ENCODE measurements at places on chromosomes 1 and 21.

GRCh38 chr1:162206749-162207635 lies 137.5 kb downstream of the NOS1AP start:
- DNase-seq: no peak

GRCh38 chr1:26168410-26169197 lies at the start of gene C1orf232:
C1orf232 (minus strand) TSS chr1:26168963; CDS start chr1:26168499, 464 bp downstream.
- DNase-seq: no peak

DNA sequence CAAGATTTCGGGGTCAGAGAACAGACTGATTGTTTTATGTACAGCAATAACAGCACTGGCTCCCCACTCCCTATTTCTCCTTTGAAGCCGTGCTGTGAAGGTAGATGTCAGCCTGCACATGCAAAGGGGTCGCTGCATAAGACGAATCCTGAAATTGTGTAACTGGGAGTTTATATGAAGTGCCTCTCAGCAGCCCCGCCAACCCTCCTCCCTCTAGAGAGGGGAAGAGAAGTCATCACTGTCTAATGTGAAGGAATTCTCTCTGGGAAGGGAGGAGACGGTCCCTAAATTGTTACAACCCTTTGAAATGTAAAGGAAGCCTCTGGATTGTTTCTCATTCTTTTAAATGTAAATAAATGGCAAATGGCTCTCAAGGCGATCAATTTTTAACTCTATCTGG lies 545.3 kb downstream of the PLA2G4A start:
- no peak for DNase-seq

- no peak for DNase-seq
Measured at GRCh38 chr21:37026499-37026898, 20.0 kb downstream of the RIPPLY3 start.

GRCh38 chr1:229768232-229768631 lies 142.2 kb downstream of the URB2 start:
- DNase-seq: no peak

DNA sequence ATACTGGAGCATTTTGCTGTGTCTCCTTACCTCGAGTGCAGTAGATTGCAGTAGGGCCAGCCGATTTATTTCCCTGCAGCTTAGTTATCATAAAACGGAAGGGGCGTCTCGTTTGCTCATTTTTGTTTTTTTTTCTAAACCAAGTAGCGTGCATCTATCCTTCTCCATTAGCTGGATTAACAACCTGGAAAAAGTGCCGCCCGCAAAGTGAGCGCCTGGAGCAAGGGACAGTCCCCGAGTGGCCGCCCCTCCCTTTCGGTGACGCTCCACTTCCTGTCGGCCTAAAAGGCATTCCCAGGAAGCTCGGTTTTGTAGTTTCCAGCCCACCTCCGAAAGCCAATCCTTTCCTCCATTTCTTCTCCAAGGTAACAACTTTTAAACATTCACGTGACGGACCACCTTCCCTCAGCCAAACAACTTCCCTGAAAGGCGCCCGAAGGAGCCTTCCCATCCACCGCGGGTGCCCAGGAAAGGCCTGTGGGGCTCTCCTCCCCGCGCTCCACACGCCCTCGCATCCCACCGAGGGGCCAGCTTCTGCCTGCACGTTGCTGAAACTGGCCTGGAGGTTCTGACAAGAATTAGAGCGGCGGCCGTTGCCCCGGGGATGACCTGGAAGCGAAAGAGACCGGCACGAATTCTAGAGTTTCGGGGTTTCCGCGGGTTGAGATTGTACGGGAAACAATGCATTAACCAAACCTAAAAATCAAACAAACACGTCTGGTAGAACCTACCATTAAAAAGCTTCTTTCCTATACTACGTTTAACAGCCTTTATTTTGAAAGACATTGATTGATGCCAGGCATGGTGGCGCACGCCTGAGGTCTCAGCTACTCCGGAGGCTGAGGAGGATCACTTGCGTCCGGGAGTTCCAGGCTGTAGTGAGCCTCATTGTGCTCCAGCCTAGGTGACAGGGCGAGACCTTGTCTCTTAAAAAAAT lies at the start of gene EXTL2:
Gene EXTL2, minus strand, starts transcription at position 240 of the 937 bp plus-strand sequence. CDS start 6,085 bp downstream, outside the sequence.
- peak; percentile 86 for DNase-seq

DNA sequence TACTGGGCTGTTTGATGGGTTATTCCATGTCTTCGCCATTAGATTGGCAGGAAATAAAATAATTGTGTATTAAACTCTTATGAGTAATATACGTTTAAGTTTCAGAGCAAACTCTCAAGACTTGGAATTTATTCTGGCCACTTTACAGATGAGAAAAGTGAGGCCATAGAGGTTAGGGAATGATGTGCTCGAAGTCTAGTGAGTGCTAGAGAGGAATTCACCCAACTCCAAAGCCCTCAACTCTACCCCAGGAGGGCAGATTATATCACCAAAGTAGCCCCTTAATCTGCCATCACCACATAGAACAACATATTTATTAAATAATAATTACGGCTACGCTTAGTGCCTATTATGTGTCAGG lies 440 bp upstream of the MUL1 start:
- no peak for DNase-seq

- no peak for DNase-seq
Measured at GRCh38 chr1:169538998-169539871, 47.0 kb downstream of the F5 start.

DNA sequence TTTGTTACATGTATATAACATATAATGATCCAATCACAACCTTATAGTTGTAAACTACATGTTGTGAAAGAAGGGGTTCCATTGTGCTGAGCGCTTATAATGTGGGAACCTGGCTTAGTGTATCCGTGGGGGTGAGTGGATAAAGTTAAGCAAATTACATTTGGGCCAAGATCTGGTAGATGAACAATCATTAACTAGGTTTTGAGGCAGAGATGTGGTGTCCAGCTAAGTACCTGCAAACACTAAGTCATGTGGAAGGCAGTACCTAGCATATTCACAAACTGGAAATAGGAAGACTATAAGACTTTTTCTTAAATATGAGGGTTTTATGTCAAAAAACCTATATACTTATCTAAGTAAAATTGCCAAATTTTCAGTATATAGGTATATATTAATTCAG lies 167.2 kb upstream of the PDE4B start:
- DNase-seq: no peak

- DNase-seq: no peak
Measured at GRCh38 chr1:229112832-229113548, 157.9 kb upstream of the RAB4A start.

- DNase-seq: no peak
Measured at GRCh38 chr1:176847052-176847451, 317.5 kb downstream of the ASTN1 start.

GRCh38 chr1:15089258-15089992 lies 64.1 kb upstream of the TMEM51 start:
- DNase-seq: no peak

DNA sequence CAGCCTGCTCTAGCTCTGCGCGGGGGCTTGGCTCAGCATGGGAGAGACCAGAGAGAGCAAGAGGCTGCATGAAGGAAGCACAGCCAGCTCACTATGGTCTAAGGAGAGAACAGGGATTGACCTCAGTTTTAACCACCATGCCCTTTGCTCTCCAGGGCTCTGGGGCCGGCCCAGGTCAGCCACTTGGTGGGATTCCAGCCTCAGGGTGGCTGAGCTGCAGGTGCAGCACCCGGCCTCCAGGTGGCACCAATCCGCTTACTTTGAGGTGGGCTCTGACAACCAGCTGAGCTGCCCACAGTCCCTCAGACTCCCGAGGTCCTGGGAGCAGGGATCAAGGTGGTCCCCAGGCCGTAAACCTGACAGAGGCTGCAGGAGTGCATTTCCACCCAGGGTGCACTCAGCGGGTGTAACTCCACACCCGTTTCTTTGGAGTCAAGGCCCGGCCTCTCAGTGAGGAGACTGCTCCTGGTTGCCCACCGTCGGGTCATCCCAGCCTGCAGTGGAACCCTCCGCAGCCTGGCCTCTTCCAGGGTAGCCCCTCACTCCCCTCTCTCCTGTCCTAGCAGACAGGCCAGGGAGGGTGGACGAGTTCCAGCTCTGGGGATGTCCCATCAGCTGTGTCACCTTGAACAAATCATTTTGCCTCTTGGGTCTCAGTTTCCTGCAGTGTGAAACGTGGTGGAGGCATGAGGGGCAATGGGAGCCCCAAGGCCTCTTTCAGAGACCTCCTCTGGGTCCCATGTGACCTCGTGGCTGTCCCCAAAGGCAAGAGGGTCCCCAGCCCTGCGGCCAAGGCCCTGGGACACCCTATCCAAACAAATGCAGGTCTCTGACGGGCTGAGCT lies 607 bp upstream of the LGR6 start:
- DNase-seq: no peak

DNA sequence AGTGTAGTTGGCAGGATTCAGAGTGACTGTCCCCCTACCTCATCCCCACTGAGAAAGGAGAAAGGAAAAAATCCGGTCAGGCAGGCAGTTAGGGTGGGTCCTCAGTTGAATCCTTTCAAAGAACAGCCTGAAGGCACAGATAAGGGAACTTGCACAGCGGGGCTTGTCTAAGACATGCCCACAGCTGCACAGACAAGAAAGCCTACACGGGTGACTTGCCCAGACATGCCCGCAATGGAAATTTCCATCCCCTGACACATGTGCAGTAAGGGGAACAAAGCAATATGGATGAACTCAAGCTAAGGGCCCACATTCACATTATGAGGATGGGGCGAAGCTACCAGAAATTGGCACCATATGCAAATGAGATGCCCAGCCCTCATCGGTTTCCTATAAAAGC lies 82.5 kb downstream of the DESI2 start:
- no peak for DNase-seq

- no peak for DNase-seq
Measured at GRCh38 chr1:1227386-1227785, 4.4 kb downstream of the SDF4 start.

GRCh38 chr1:22262583-22262982 lies 119.7 kb upstream of the WNT4 start:
- DNase-seq: peak; percentile 36

DNA sequence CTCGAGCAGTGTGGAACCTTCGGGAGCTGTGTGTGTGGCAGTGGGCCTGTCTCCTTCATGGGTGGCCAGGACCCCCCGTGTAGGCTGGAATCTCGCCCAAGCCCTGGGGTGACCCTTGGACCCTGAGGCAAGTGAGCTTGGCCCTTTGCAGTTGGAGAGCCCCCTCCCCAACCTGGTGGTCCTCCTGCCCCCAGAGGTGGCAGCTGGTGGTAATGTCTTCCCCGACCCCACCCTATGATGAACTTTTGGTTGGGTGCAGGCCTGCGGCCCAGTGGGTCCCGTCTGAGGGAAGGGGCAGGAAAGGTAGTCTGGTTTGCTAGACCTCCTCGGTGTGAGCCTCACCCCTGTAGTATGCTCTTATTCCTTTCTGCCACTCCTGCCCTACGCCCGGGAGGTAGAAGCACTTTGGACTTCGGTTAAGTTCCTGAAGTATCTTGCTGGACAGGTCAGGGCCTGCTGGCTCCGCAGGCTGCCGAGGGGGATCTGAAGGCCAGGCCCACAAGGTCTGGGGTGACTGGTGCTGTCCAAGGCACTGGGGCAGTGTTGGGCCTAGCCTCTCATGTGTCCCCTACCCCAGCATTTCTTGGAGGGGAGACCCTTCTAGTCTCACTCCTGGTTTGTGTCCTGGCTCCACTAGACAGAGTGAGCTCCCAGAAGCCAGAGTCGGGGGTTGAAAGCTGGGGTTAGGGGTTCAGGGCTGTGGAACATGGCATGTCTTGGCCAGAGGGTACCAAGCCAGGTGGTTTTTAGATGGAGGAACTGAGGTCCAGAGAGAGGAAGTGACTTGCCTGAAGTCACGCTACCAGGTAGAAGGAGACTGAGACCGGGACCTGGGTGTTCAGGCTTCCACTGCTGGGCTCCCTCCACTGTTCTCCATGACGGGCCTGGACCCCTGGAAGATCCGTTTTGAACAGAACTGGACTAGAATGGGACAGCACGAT lies 1.8 kb downstream of the ZNF362 start:
- no peak for DNase-seq

DNA sequence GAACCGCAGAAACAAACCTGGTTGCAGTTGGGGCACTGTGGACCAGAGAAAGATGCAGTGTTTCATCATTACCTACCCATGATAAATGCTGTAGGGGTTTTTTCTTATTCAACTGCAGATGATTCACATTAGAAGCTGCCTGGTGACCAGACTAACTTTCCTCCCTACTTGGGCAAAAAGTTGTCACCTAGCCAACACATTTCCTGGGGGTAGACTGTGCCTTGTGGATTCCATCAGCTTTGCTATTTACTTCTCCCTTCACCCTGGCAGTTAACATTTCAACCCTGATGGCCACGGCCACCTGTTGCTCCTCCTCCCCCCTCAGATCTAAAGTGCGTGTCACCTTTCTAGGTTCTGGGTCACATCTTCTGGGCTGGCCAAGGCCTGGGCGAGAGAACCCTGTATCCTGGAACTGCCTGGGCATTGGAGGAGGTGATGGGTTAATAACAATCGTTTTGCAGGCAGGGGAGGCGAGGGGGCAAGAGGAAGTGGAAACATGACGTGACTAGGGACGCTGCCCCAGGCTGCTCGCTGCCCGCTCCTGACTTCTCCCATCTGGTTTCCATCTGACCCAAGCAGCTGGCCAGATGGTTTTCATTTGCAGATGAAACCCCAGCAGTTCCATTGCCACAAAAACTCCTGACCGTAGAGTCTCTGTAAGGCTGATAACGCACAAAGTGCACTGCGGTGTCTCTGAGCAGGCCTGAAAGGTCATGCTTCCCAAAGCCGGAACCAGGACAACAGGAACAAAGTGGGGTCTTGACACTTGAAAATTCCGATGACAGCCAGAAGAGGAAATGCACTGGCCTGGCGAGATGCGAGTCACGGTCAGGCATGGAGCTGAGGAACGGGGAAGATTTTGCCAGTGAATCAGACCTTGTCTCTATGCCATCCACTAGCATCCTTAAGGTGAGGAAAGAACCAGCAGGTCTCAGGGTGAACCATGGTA lies 36.6 kb downstream of the CAPZB start:
- no peak for DNase-seq

DNA sequence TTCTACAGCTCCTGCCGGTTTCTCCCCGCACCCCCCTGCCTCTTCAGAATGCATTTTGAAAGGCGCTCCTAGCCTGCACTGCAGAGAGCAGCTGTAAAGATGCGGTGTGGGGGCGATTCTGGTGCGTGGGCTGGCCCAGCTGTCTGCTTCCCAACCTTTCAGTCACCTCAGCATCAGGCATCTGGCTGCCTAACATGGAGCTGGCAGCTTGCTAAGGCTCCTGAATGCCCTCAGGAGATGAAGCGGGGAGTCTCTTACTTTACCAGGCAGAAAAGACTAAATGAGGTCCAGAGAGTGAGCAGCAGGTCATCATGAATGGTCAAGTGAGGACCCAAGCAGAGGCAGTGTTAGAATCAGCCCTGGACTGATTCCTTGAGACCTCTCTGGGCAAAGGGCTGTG lies 8.7 kb downstream of the IER5 start:
- DNase-seq: no peak

- no peak for DNase-seq
Measured at GRCh38 chr1:76766381-76766780, 100.9 kb upstream of the ST6GALNAC5 start.

- DNase-seq: no peak
Measured at GRCh38 chr1:217048104-217048707, 325.0 kb upstream of the ESRRG start.

DNA sequence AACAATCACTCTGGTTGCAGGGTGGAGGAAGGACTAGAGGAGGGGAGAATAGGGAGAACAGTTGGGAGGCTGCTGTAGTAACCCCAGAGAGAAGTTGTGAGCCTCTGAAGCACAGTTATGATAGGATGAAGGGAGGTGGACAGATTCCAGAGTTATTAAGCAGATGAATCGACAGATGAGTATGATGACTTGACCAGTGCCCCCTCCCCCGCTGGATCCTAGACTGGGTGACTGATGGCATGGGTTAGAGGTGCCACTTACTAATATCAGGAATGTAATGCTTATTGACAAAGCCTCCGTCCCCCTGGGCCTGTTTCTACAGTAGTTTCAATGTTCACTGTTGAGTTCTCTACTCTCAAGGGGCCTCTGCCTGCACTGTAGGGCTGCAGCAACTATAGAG lies 14.0 kb upstream of the TIPRL start:
- DNase-seq: no peak

- no peak for DNase-seq
Measured at GRCh38 chr1:89786628-89787214, 34.1 kb upstream of the LRRC8D start.
